SK-N-SH (cell line): ENCODE measurements at places on chromosomes 2 and 18. TPM values are rescaled to one million over a fixed set of nuclear protein-coding genes. Genes with fewer than 3 reads are reported as not detected.

- DNase-seq, result no peak
- H3K27ac ChIP-seq, result no peak overlapping the region
- no peaks in the 10 kb centered on the region for H3K36me3 ChIP-seq
- no peaks in the 10 kb centered on the region for H3K27me3 ChIP-seq
- H3K4me1 ChIP-seq, result peaks cover 21% of the 10 kb centered on the region
- H3K4me3 ChIP-seq, result no peak overlapping the region
Measured at GRCh38 chr18:9874728-9875127, 11.0 kb upstream of the TXNDC2 start.

DNA sequence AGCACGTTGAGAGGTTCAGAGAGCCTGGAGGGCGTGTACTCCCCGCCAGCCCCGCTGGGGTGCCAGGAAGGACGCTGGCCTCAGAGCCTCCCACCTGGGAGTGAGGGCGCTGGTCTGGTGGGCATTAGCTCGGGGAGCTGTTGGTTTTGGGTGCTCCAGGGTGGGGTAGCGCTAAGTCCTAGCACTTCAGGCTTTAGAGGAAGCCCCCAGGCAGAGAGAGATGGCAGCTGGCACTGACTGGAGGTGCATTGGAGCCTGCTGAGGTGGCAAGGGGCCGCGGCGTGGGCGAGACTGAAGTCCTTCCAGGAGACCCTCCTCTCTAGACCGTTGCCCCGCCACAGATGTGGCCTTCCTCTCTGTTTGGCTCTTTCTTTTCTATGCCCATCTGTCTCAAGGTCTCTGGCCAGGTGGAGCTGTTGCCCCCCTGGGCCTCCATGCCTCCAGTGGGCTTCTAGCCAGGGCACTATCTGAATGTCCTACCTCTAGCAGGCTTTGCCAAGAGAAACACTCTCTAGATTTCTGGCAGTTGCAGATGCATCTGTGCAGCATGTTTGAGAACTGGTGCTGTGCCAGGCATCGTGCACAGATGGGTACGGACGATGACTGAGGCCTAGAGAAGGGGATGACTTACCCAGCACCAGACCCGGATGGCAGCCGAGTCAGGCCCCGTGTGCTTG is 6.6 kb downstream of the CAPN10 start:
- H3K36me3 ChIP-seq, result peaks cover 44% of the 10 kb centered on the region; the same call in 1 of the 2 replicates
- H3K4me1 ChIP-seq, result peaks cover 9% of the 10 kb centered on the region; the same call in 1 of the 2 replicates
- no peaks in the 10 kb centered on the region for H3K27me3 ChIP-seq
- no peak for DNase-seq

DNA sequence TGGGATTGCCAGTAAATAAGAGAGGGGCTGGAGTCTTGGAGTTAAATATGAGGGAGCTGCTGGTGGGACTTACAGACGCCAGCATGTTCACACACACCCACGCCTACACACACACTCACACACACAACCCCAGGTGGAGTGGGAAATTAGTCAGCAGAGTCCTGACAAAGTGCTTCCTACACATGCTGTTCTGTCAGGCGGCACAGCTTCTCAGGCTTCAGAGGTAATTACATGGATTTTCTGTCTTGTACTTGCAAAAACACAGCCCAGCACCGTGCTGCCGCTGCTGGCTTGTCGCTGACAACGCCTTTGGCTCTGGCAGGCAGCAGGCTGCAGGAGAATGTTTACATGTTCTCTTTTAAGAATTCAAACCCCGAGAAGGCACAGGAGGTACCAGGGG is 1186.3 kb upstream of the CELF4 start:
- no peaks in the 10 kb centered on the region for H3K27me3 ChIP-seq
- no peak overlapping the region for H3K27ac ChIP-seq
- no peak for DNase-seq
- no peak overlapping the region for H3K4me3 ChIP-seq
- H3K36me3 ChIP-seq, result no peaks in the 10 kb centered on the region

DNA sequence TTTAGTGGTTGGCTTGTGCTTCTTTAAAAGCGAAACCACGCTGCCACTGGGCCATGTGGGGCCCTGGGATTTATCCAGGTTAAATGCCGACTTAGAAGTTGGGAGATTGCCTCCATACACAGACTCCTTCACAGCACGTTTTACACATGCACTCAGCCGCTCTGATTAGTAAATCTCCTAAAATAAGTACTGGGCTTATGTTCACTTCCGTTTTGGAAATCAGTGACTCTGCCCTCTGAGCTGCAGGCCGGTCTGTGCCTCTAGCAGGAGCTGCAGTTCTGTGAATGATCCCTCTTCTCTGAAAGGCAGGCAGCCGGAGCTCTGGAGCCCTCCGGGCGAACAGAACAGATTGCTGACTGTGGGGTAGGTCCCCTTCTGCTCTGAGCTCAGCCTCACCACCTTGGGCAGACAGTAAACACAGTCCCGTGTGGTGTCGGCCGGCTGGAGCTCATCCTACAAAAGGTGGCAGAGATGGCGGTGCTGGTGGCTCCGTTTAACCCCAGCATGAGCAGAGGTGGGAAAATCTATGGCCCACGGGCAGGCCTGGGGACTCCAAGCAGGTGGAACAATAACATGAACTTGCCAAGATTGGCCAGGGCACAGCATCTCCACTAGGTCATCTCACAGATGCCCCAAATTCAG is 9.8 kb upstream of the RAB17 start:
- no peak overlapping the region for H3K27ac ChIP-seq
- no peak overlapping the region for H3K4me3 ChIP-seq
- H3K27me3 ChIP-seq, result no peaks in the 10 kb centered on the region
- peaks cover 3% of the 10 kb centered on the region; the same call in 1 of the 2 replicates for H3K4me1 ChIP-seq
- DNase-seq, result peak; percentile 49
- no peaks in the 10 kb centered on the region for H3K36me3 ChIP-seq

The CYP26B1 gene
- 0.26 and 0.33 TPM in 2 replicates for polyA plus RNA-seq

The TTR gene
- polyA plus RNA-seq, result 0.19 TPM in 1 of 2 replicates, not detected in the other

GRCh38 chr2:126750506-126750905 is 94.5 kb downstream of the GYPC start:
- H3K4me1 ChIP-seq, result no peaks in the 10 kb centered on the region
- no peak overlapping the region for H3K4me3 ChIP-seq
- no peaks in the 10 kb centered on the region for H3K36me3 ChIP-seq
- no peak for DNase-seq
- no peaks in the 10 kb centered on the region for H3K27me3 ChIP-seq

GRCh38 chr2:216671081-216671411 is 24.3 kb downstream of the IGFBP5 start:
- no peak overlapping the region for H3K27ac ChIP-seq
- no peaks in the 10 kb centered on the region for H3K4me1 ChIP-seq
- no peaks in the 10 kb centered on the region for H3K27me3 ChIP-seq
- H3K36me3 ChIP-seq, result no peaks in the 10 kb centered on the region
- no peak overlapping the region for H3K4me3 ChIP-seq

The ALK gene
- polyA plus RNA-seq, result 0.30 and 0.55 TPM in 2 replicates

DNA sequence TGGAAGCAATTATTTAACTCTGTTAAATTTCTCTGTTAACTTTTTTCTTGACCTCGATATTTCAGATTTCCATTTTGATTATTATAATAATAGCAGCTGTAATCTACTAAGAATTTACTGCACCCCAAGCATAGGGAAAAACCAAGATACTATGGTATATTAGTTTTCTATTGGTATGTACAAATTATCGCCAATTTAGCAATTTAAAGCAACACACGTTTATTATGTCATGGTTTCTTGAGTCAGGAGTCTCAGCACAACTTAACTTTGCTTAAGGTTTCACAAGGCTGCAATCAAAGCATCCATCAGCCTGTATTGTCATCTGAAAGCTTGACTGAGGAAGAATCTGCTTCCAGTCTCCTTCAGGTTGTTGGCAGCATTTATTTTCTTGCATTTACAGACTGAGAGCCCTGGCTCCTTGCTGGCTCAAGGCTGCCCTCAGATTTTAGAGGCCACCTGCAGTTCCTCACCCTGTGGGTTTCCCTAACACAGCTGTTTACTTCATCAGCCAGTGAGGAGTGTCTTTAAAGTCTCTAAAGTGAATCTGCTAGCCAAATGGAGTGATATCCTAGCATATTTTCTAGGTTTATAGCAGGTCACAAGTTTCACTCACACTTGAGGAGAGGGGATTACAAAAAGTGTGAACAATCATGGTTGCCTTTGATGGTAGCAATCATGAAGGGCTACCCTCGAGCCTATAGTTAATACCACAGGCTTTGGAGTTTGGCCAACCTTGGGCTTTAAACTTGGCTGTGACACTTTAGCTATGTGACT is 4.4 kb upstream of the VPS54 start:
- no peaks in the 10 kb centered on the region for H3K27me3 ChIP-seq
- no peak overlapping the region for H3K4me3 ChIP-seq
- no peak for DNase-seq
- H3K27ac ChIP-seq, result no peak overlapping the region

GRCh38 chr2:10465910-10466309 is 17.8 kb upstream of the ODC1 start:
- H3K27me3 ChIP-seq, result no peaks in the 10 kb centered on the region
- H3K4me1 ChIP-seq, result no peaks in the 10 kb centered on the region
- H3K36me3 ChIP-seq, result no peaks in the 10 kb centered on the region
- no peak overlapping the region for H3K4me3 ChIP-seq
- no peak overlapping the region for H3K27ac ChIP-seq
- no peak for DNase-seq

DNA sequence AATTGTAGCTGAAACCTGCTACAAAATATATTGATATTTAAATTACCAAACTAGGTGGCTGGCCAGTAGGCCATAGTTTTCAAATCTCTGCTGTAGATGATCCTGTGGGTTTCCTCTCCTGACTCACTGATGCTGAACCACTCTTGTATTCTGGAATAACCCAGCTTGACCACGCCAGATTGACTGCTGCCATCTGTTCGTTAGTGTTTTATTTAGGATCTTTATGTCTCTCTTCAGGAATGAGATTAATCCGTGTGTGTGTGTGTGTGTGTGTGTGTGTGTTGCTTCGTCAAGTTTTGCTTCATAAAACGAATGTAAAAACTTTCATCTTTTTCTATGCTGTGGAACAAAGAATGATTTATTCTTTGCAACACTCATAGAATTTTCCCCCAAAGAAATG is 187.1 kb downstream of the DYSF start:
- H3K27ac ChIP-seq, result no peak overlapping the region
- H3K27me3 ChIP-seq, result no peaks in the 10 kb centered on the region
- H3K4me1 ChIP-seq, result no peaks in the 10 kb centered on the region
- H3K36me3 ChIP-seq, result no peaks in the 10 kb centered on the region
- no peak for DNase-seq

- peak; percentile 58 for DNase-seq
- no peak overlapping the region for H3K27ac ChIP-seq
- no peaks in the 10 kb centered on the region for H3K27me3 ChIP-seq
- H3K4me3 ChIP-seq, result no peak overlapping the region
- H3K4me1 ChIP-seq, result peaks cover 3% of the 10 kb centered on the region
Measured at GRCh38 chr18:68735483-68736343, 20.8 kb upstream of the TMX3 start.

DNA sequence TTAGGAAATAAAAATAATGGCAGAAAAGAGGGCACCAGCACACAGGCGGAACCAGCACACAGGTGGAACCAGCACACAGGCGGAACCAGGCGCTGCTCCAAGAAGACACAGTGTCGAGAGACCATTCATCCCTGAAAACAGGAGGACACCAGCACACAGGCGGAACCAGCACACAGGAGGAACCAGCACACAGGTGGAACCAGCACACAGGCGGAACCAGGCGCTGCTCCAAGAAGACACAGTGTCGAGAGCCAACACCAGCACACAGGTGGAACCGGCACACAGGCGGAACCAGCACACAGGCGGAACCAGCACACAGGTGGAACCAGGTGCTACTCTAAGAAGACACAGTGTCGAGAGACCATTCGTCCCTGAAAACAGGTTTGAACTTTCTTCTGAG is 115.5 kb upstream of the TMEM18 start:
- H3K36me3 ChIP-seq, result no peaks in the 10 kb centered on the region
- no peaks in the 10 kb centered on the region for H3K4me1 ChIP-seq
- DNase-seq, result no peak
- no peaks in the 10 kb centered on the region for H3K27me3 ChIP-seq
- H3K4me3 ChIP-seq, result no peak overlapping the region

DNA sequence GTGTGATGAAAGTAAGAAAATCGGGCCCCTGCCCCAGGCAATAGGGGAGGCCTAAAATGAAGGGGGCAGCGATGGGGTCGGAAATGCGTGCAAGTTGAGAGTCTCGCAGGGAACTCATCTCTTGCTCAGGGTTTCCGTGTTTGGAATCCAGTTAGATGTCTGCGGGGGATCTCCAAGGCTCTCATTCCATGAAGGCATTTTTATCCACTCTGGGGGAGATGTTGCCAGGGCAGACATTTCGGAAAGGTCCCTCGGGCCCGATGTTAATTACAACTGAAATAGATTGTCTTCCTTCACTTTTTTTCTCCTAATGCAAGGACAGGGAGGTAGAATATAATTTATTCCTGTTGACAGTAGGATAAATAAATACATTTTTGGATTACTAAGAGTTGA is 12.8 kb upstream of the SKOR2 start:
- H3K36me3 ChIP-seq, result no peaks in the 10 kb centered on the region
- peak overlapping the region; percentile 38; the same call in 1 of the 2 replicates for H3K4me3 ChIP-seq
- no peak overlapping the region for H3K27ac ChIP-seq
- no peaks in the 10 kb centered on the region for H3K4me1 ChIP-seq
- H3K27me3 ChIP-seq, result peaks cover 30% of the 10 kb centered on the region; the same call in 1 of the 2 replicates
